Stimulated activated CD8-positive, alpha-beta memory T cell treated with anti-CD3 and anti-CD28 coated beads, Interleukin-2, amount 100 ng/mL, for 1 hour (primary cell): ENCODE measurements at places on chromosomes 4 and X.

- no peak for DNase-seq
These were observed 266.0 kb downstream of the CCSER1 start for GRCh38 chr4:90393215-90393614.

- no peak for DNase-seq
These were observed 10.4 kb upstream of the CLCN4 start for GRCh38 chrX:10146346-10146745.

GRCh38 chrX:143757375-143757774 is 36.8 kb upstream of the SPANXN2 start:
- DNase-seq: no peak

DNA sequence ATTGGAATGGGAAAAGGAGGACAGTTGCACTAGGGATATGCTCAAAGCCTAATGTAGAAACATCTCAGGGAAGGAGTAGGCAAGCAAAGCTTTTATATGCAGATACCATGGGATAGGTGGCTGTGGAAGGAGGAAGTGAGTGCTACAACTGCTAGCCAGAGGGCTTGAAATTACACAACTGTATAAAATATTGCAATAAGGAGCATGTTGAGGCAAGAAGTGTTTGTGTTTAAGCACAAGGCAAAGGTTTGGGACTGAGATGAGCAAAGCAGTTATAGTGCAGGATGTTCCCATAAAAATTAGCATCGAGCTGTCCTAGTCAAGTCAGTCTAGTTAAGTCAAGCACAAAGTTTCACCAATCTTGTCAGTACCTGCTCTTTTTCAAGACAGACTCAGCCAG is 35.6 kb upstream of the DCAF8L1 start:
- no peak for DNase-seq

GRCh38 chrX:47446431-47446830 is 36.6 kb downstream of the ZNF41 start:
- DNase-seq: no peak

- DNase-seq: no peak
These were observed 53.9 kb upstream of the RPS6KA3 start for GRCh38 chrX:20320461-20321159.

- no peak for DNase-seq
These were observed 93.9 kb upstream of the IL13RA1 start for GRCh38 chrX:118633530-118633929.

DNA sequence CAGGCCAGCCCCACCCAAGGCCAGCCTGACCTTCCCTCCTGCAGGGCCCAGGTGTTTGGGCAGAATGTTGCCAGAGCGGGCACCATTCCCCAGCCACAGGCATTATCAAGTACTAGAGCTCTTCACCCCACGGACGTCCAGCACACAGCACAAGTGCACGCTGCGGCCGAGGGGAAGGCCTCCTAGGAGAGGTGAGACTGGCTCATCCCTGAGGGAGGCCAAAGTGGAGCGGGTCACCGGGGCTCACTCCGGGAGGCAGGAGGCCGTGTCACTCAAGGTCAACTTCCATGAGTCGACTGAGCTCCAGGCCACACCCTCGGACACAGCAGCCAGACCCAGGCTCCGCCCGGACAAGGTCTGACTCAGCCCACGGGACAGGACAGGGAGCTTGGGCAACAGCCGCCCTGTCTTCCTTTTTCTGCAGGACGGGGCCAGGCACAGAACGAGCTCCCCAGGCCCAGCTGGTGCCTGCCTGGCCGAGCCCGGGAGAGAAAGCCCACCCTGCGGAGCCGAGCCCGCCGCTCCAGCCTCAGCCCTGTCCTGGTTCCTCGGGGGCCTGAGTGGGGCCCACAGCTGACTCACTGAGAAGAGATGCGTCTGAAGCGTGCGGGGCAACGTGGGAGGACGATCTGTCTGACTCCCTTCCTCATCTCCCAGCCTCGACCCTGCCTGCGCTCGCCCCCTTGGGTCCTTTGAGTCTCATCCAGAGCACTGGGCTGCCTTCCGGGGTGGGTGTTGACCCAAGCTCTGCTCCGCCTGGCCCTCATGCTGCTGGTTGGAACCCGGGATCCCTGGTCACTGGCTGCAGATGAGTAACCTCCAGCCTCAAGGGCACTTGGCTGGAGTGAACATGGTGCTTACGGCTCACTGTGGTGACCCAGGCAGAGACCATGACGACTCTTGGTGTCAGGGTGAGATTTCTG is 1.6 kb downstream of the SLC49A3 start:
- no peak for DNase-seq

DNA sequence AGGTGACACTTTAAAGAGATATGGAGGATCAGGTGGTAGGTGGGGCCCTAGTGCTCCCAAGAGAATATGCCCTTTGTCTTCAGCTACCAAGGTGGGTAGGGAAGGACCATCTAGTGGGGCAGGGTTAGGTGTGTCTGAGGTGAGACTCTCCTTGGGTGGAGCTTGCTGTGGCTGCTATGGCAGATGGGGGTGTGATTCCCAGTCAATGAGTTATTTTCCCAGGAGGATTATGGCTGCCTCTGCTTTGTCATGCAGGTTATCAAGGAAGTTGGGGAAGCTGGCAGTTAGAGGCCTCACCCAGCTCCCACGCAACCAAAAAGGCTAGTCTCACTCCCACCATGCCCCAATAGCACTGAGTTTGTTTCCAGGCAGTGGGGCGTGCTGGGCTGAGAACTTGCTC is 18.0 kb upstream of the SPIN2A start:
- DNase-seq: no peak

DNA sequence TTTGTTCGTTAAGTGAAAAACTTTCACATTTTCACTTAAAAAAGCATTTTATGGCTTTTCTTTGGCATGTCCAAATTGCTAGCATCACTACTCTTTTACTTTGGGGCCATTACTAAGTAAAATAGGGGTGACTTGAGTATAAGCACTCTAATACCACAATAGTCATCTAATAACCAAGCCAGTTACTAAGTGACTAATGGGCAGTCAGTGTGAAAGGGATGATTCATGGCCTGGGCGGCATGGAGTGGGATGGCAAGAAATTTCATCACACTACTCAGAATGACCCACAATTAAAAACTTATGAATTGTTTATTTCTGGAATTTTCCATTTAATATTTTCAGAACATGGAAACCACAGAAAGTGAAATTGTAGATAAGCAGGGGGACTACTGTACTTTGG is 60.9 kb downstream of the BMP15 start:
- DNase-seq: no peak

GRCh38 chr4:41525129-41525528 is 12.8 kb upstream of the LIMCH1 start:
- DNase-seq: no peak

GRCh38 chr4:184163813-184164212 is 53.9 kb downstream of the ENPP6 start:
- DNase-seq: no peak

GRCh38 chr4:75673027-75673958 is at the start of gene G3BP2:
Gene G3BP2 (minus strand): TSS chr4:75673411. CDS start chr4:75662025, 11,386 bp downstream.
- DNase-seq: peak; percentile 93

DNA sequence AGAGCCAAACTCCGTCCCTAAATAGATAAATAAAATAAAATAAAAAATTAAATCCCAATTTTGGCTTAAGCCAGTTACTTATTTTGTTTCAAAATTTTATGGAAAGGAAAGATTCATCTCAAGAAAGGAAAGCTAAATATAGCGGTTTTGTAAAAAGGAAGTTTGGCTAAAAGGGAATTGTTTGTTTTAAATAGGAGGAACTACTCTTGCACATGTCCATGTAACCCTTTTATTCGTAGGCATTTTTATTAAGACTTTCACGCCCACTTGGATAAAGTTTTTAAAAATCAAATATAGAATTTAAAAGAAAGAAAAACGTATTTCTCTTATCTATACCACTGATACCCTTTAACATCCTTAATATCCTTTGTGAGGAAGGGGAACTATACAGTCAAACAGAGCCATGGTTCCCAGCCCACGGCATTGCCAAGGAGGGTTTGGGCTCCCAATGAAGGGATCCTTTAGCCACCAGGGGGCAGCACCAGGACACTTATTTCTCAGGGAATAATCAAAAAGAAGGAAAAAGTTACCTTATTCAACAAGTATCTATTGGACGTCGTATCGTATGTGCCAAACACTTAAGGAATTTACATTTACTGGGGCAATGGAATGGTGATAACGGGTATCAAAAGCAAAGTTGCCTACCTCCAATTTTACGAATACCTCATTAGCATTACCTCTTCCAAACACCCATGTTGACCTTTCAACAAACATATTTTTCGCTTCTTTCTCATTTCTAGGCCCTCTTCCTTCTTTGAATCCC is 27.7 kb downstream of the CDKN2AIP start:
- peak; percentile 62 for DNase-seq

DNA sequence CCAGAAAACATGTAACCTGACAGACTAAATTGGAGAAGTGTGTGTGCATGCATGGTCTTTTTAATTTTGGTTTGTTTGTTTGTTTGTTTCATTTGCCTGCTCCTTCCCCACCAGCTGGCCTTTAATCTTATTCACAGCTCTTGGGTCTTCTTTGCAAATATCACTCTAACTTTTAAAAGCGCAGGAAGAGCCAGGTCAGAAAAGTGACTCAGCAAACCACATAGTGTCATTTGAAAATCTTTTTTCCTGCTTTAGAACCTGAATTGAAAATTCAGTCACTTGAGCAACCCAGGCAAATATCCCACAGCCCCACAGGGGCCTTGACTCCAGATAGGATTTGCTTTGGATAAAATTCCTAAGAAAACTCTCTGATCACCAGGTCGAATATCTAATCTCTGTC is 4.6 kb downstream of the TMEM255A start:
- no peak for DNase-seq

- no peak for DNase-seq
These were observed 78.5 kb downstream of the BTC start for GRCh38 chr4:74715706-74716435.

DNA sequence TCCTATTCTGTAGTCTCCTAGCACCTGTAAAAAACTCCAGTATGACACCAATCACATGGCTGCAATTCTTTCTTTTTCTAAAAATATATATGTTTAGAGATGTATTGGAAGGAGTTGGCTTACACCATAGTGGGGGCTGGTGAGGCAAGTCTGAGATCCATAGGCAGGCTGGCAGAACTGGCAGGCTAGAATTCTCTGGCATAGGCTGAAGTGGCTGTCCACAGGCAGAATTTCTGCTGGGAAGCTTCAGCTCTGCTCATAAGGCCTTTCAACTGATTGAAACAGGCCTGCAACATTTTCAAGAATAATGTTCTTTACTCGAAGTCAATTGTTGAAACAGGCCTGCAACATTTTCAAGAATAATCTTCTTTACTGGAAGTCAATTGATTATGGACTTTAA is 37.0 kb downstream of the FGF2 start:
- DNase-seq: no peak

GRCh38 chrX:48908600-48908999 is 2.8 kb downstream of the SLC35A2 start:
- DNase-seq: no peak

DNA sequence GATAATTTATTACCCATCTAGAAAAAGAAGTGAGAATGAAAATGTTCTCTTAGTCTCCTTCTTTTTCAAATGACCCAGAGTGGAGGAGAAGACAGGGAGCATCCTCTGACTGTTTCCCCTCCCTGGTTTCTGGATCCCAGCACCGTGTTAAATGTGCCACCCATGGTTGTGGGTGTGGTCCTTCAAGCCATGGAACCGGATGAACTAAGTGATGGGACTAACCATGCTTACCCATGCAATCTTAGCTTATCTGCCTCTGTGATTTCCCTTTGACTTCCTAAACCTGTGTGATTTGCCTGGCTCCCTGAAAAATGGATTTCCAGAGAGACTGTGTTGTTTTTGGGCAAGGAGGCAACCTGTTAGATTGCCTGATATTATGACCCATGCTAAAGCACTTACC is 437.1 kb downstream of the MAGEB5 start:
- no peak for DNase-seq

DNA sequence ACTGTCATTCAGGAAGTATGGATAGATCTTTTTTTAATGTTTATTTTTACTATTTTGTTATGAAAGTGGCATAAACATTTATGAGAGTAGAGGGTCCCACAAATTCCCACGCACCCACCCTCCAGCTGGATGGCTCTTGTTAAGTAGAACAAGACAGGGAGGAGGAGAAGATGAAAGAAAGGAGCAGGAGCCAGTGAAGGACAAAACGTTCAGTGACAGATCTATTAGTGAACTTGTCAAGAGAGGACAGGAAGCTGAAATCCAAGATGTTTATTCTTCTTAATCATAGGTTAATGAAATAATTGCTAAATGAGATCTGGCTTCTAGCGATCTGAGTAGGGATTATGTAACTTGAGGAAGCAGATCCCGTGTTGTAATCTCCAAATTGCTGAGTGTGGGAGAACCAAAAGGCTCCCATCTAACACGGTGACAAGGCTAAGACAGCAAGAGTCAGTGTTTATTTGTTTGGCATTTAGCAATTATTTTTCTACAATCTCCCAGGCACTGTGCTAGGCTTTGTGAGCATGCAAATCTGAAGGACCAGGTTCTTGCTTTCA is 162.5 kb downstream of the SHROOM3 start:
- no peak for DNase-seq

- no peak for DNase-seq
These were observed 141.6 kb downstream of the AASDH start for GRCh38 chr4:56245547-56246232.

GRCh38 chrX:10506781-10507180 is 113.6 kb downstream of the MID1 start:
- DNase-seq: no peak

DNA sequence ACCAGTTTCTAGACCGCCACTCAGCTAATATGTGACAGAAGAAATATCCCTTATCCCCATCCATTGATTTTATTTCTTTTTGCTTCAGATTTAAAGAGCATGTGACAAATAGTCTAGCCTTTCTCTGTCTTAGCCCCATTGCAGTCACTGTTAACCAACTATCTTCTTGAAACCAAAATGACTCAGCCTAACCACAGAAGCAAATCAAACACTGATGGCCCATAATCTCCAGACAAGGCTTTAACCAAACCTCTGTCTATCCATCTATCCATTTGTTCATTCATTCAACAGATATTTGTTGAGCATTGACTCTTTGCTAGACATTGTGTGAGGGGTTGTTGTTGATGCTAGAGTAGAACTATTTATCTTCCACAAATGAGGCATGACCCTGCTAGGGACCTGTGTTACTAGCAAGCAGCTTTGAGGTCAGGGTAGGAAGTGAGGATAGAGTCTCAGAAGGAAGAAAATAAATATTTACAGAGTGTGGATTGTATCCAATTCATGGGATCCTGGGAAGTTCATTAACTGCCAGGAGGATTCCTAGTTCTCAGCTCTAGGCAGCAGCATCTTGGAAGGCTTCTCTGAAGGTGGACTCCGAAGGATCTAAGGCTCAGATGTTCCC is 22.5 kb downstream of the HNRNPH2 start:
- no peak for DNase-seq

DNA sequence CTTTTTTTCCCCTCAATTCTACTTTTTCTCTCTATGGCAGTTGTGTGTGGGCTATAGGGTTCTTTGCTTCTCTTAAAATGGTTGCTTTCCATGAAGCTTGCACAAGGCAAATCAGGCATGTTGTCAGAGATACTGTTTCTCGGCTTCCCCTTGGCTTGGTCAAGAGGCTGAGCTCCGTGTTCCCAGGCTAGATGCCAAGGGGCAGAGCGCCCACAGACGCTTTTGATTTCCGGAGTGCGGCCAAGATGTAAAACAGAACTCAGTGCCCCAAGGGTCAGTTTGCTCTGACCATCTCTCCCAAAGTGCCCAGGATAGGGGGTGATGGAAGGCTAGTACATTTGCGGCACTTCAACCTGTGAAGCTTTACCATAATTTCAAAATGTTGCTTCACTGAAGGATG is 64.2 kb upstream of the DIPK2B start:
- no peak for DNase-seq
